ENCODE measurements at places on chromosomes 6 and 20.

DNA sequence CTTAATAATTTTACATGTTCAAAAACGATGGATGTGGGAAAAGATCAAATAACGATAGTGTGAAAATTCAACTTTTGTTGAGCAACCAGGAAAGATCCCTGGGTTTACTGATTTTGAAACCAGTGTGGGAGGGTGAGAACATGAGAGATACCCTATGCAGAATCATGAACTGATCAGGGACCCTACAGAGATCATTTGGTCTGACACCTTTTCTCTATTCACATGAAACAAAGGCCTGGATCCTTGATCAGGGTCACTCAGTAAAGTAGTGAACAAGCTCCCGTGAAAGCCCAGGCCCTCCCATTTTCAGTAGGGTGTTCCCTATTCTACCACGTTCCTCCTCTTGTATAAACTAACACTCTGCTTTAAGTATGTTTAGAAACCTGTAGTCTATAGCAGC, 60.5 kb upstream of the DUSP22 start:
- no peak for DNase-seq

GRCh38 chr6:1619098-1619672, 9.5 kb downstream of the FOXC1 start:
- DNase-seq, result no peak

GRCh38 chr6:108118359-108118724, 43.8 kb upstream of the OSTM1 start:
- no peak for DNase-seq

GRCh38 chr20:3818155-3819151, 1.9 kb upstream of the AP5S1 start:
- DNase-seq, result peak; percentile 38

- no peak for DNase-seq
These were observed 5.4 kb downstream of the ENPP4 start for GRCh38 chr6:46135176-46135575.

DNA sequence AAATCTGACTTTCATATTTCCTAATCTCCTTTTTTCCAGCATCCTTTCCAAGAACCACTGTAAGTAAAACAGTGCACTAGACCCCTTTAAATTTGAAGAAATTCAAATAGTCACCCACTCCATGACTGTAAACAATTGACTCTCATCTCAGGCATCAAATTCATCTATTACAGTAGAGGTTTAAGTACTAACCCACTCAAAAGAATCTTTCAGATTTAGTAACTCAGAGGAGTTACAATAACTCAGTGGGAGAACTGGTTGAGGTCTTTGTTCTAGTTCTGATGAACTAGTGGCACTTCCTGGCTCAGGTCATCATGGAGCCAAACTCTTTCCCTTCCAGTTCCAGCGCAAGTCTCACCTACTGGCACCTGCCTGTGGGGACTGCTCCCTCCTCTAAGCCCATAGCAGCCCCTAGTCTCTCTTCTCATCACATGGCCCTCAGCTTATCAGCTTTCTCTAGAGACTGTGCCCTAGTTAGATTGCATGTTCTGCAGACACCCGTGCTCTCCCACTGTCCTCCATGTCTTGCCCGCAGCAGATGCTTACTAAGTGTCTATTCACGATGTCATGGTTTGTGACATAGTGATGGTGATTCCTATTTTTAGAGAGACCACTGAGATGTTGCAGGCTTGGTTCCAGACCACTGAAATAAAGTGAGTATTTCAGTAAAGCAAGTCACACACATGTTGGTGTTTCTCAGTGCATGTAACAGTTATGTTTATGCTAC, 196.2 kb downstream of the TBC1D7 start:
- DNase-seq, result no peak

DNA sequence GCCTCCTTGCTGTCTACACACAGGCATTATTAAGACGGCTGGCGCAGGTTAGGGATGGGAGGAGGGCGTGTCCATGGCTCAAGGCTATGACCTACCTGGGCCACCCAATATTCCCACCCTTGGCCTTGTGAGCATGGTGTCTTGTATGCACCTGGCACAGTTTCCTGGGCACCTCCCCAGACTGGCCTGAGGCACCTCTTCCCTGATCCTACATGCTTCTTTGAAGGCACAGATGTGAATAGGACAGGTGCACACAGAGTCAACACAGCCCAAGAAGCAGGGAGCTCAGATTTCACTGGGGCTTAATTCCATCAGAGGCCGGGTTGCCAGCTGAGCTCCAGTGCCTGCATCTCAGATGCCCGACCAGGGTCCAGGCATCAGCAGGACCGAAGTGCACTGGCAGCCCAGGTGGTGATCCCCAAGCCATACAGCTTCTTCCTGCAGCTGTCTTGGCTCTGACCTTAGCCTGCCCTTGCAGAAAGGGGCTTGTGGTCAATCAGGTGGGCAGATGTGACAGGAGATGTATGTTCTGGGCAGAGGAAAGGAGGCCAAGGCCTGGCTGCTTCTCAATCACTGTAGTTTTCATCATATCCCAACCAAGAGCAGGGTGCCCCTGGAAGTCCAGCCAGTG, 287.7 kb downstream of the CLIC5 start:
- no peak for DNase-seq

DNA sequence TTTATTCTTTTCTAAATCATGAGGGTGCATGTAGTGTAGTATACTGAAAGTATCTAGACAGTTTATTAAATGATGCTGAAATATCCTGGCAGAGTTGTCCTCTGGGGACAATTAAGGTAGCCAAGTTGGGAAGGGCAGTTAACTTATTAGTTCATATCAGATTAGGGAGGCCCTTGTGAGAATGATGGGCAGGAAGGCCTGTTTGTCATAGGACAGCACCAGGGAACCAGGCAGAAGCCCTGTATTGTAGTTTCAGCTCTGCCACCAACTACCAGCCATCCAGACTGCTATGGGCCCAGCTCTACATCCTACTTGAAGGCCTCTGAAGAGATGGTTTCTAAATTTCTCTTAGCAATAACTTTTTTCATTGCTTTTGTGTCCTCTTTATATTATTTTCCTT, 4.0 kb downstream of the MYLIP start:
- no peak for DNase-seq

GRCh38 chr6:5143634-5144311, 58.6 kb downstream of the PPP1R3G start:
- DNase-seq, result peak; percentile 80

DNA sequence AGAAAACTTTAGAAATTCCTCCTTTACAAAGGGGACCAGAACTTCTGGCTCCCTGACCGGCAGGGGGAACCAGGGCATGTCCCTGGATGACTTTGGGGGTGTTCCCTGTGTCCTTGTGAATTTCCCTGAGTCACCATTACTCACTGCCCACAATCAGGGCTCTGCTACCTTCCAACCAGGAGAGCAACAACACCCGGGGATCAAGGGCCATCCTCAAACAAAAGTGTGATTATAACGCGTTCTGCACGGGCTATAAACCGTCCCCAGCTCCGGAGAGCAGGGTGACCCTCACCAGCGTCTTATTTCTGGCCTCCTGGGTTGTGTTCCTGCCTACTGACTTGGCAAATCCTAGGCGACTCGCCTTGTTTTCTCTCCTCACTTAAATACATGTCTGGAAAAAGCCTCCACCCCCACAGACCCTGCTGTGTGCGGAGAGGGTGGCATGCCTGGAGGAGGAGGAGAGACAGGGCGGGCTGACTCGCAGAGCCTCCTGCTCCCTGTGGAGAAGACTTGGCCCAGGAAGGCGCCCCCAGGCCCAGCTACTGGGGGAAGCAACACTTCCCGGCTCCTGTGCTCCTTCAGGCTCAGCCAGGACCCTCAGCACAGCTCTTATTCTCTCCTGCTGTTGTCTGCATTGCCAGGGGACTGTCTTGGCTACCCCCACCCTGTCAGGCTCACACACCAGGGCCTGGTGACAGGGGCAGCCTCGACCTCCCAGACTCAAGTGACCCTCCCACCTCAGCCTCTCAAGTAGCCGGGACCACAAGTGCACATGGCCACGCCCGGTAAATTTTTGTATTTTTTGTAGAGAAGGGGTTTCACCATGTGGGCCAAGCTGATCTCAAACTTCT, 54.1 kb downstream of the FGD2 start:
- DNase-seq, result no peak

GRCh38 chr6:112019589-112019988, 34.3 kb upstream of the CCN6 start:
- DNase-seq, result no peak

DNA sequence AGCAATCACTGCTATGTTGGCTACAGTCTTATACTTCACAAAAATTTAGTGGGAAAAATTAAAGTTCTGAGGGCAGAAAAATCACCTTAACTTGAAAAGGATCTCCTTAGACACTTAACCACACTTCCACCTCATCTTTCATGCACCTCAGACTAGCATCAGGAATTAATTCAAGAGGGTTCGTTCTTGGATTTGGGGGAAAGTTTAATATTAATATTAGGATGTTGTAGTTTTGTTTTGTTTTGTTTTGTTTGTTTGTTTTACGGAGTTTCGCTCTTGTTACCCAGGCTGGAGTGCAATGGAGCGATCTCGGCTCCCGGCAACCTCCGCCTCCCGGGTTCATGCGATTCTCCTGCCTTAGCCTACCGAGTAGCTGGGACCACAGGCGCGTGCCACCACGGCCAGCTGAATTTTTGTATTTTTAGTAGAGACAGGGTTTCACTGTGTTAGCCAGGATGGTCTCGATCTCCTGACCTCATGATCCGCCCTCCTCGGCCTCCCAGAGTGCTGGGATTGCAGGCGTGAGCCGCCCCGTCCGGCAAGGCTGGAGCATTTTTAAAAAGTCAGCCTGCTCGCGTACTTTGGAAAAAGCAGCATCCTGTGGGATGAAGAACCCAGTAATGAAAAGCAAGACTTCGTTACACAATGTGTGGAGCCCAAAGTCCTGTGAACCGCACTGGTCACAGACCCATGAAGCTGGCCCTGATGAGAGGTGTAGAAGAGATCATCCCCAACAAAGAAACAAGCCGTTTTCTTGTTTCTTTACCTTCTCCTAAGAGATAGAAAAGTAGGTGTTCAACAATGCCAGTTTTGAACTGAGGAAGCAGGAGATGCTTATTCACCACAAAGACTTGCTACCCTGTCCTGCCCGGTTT, 194.9 kb downstream of the GPX5 start:
- no peak for DNase-seq

DNA sequence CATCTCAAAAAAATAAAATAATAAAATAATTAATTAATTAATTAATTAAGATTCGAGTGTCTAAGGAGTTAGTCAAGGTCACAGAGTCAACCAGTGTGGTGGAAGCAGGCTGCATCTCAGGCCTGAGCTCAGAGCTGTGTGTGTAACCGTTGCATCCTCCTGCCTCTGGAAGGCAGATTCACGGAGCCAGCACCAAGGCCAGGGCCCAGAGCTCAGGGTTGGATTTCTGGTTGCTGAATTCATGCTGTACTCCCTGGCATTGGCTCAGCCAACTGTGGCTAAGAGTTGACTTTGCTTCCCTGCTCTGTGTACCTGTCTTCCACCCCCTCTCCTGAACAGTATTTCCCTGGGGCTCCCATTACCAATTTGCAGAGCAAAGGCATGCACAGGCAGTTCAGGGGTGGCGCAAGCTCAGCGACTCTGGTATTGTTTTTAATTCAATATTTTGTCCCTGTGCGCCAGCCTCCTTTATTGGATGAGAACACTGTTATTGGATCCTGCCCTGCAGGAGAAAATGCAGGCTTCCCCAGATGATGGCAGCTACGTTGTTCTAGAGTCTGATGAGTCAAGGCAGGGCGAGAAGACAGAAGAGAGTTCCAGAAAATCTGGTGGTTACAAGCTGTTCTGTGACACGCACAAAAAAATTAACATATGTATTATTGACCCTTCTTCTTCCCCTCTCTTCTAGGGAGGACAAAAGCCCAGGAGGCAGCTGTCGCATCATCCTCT, 12.3 kb upstream of the CTNNBL1 start:
- no peak for DNase-seq

GRCh38 chr6:167996424-167997199, 859 bp upstream of the KIF25 start:
- no peak for DNase-seq

GRCh38 chr6:33583591-33584155, 3.6 kb upstream of the BAK1 start:
- DNase-seq, result peak; percentile 17

DNA sequence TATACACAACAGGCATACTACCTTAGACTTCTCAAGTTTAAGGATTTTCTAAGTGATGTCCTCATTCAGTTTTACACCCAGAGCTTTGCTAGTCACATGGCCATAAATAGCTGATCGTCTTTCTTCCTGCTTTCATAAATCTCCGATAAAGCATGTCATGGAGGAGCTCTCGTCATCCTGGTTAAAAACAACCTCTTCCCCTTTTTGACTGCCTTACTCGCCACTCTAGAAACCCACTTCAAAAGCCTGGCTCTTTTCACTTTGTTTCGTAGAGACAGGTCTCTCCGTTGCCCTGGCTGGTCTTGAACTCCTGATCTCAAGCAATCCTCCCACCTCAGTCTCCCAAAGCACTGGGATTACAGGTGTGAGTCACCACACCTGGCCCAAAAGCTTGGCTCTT, 67.0 kb upstream of the SMIM29 start:
- peak; percentile 9 for DNase-seq

GRCh38 chr6:89950879-89951391, 56.7 kb downstream of the GJA10 start:
- no peak for DNase-seq

DNA sequence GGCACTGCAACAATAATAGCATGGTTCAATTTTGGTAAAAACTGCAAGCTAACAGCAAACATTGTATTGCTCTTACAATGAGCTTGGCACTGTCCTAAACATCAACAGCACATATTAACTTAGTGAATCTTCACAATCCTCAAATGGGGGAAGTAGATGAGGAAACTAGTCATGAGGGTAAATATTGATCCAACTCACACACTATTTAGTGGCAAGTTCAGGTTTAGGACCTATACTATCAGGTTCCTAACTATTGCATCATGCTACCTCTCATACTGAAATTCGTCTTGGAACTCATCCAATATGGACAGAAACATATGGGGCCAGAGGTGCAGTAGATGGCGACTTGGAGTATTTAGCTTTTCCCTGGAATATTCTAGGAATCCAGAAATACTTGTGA, 34.2 kb downstream of the FKBP1C start:
- no peak for DNase-seq

DNA sequence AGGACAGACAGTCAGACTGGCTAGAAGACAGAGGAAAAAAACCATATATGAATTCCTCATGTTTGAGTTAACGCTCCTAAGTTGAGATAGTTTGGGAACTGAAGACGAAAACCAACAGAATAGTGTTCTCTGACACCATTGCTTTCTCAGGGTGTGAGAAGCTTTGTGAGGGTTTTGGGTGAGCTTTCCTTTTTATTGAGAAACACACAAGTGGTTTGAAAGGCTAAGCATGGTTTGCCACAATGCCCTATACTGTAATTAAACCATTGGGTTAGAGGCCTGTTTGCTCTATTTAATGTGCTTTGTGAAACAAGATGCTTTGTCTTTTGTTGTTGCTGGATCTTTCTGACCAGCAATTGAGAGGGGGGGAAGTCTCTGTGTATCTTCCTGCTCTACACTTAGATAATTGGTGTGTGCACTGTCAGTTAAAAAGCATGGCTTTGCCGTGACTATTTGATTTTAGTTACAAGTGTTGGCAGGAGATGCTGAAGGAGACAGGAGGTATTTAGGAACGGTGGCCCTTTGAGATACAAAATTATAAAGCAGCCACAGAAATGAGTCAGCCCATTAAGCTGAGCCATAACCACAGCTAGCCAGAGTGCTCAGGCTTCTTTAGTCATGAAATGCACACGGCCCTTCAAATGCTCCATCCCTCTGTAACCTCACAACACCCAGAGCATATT, 273.0 kb upstream of the PREP start:
- DNase-seq, result no peak
